ENCODE measurements at places on chromosomes 4 and X.

DNA sequence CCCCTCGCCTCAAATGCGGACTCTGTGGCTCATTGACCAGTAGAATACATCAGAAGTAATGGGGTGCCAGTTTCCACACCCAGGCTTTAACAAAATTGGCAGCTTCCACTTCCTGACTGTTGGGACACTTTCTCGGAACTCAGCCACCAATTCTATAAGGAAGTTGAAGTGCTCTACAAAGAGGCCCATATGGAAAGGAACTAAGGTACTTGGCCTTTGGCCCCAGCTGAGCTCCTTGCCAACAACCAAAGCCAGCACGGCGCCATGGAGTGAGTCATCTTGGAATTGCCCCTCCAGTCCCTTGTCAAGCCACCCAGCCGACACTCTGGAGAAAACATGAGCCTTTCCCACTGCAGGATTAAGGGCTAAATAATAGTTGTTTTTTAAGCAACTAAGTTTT, 262.2 kb upstream of the INTU start:
- peak; percentile 26 for DNase-seq

DNA sequence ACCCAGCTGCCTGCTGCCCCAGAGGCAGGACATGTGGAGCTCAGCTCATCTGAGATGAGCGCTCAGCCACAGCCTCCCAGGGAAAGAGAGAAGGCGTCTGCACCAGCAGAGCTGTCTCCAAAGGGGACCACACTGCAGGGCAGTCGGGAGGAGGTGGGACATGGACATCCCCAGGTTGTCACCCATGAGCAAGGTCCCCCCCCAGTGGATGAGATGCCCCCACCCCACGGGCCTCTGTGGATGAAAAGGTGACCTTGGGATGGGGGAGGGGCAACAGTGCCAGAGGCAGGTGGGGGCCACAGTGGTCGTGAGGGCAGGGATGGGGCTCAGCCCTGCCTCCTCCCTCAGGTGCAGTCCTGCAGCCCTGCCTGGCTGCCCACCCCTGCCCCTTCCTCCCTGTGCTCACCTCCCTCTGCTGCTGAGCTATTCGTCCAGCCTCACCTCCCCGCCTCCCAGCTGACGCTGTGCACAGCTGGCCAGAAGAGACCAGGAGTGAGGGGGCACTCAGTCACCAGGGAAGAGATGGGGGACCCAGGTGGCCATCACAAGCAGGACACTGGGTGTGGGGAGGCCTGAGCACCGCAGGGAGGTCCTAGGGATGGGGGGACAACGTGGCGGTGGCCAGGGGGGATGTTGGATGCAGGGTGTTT, 9.3 kb downstream of the NKX1-1 start:
- DNase-seq, result no peak

GRCh38 chrX:23841847-23842522, 59.0 kb downstream of the SAT1 start:
- no peak for DNase-seq

DNA sequence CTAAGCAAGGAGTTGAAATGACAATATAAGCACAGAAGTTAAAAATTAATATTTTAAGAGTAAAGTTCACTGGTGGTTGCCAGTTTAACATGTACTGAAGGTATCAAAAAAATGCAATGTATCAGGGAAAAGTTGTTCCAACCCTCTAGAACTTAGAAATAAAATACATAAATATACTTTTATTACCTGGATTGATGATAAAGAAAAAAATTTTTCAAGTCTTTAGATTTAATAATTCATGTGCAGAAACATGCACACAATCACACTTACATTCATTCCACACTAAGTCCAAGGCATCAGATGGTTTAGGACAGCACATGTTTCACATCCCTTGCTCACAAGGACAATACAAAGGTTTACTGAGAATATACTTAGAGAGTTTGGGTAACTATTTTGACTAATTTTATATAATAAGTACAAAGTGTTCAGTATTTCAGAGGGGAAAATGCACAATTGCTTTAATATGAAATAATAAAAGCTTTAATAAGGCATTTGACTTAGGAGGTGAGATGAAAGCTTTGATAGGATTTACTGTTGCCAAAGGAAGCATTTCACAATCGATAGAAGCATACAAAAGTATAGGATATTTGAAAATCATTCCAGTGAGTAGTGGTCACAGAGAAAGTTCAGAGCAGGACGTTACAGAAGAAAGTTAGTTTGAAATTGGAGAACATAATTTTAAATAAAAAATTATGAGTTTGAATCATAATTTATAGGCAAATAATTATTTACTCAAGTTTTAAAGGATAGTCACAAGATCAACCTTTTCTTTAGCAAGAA, 392 bp upstream of the UGT2A3 start:
- DNase-seq, result no peak

DNA sequence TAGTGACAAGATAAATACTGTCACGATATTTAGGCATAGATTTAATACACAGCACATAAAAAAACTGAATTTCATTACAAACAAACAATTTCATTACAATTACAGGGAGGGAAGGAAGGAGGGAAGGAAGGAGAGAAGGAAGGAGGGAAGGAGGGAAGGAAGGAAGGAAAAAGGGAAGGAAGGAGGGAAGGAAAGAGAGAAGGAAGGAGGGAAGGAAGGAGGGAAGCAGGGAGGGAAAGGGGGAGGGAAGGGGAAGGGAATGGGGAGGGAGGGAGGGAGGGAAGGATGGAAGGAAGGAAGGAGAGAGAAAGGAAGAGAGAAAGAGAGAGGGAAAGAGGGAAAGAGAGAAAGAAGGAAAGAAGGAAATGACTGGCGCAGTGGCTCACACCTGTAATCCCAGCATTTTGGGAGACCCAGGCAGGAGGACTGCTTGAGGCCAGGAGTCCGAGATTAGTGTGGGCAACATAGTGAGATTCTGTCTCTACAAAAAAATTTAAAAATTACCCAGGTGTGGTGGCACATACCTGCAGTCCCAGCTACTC, 64.6 kb downstream of the FBXW7 start:
- DNase-seq, result no peak

DNA sequence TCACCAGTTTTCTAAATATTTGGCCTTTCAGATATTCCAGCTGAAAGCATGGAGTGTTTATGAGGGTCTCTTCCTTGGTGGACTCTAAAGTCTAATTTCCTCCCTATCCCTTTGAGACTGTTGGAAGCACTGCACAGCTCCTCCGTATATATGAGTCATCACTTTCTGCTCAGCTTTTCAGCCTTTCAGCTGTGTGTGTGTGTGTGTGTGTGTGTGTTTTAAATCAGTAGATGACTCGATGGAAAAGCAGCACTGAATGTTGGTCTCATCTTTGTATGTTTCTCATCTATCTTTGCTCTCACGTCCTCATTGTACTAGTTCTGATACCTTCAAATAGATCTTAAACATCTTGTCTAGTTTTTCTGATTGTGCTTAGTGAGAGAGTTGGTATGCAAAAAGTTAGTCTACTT, 81.6 kb downstream of the ZFX start:
- DNase-seq, result no peak

DNA sequence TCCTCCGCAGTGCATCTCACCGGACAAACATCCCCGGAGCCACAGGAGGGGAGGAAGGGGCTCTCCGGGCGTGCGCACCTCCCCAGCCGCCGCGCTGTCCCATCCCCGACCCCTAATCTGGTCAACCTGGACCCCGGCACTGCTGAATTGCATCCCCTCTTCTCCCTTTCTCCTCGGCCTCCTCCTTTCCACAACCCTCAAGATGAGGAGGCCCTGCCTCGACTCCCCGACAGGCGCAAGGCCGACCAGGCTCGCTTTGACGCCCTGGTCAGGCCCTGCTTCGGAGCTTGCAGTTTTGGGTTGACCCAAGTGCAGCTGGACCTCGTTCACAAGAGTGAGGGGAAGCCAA, 2.3 kb downstream of the PDGFRA start:
- no peak for DNase-seq

DNA sequence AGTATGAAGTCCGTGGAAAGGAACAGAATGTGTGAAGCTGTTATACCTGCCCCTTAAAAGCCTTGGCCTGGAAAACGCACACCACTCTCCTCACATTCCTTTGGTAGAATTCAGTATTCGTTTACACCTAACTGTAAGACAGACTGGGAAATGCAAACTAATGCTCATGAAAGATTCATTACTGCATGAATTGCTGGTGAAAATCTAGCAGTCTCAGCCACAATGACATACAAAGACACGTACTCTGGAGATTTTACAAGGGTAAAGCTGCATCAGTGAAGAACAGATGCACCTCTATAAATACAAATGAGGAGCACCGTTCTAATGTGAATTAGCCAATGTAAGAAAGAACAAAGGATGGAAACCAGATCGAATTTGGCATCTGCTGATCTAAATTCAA, 2051.3 kb downstream of the PCDH7 start:
- no peak for DNase-seq

GRCh38 chr4:10079256-10079655, 37.3 kb downstream of the WDR1 start:
- no peak for DNase-seq

GRCh38 chr4:63898961-63899360, 510.3 kb downstream of the TECRL start:
- DNase-seq, result peak; percentile 18

DNA sequence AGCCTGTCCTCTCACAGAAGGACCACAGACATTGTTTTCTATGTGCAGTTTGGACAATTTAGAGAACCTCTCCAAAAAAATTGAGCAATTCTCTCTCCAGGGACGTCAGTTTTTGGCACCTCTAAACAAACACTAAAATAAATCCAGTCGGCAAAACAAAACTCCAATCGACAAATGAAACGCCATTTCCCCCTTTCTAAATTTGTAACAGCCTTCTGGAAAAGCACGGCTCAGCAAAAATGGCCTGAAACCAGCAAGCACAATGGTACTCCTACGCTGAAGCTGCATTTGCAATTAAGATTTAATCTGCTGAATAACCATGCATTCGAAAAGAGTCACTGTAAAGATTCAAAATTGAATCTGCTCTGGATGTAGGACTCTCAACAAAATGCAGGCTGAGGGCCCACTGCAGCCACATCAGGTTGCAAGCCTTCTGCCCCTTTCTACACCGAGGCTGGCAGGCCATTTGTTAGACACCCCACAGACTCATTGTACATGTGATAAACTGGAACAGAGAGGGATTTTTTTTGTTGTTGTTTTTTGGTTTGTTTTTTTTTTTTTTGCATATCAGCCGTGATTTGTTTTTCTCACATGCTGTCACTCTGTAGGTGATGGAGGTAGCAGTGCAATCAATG, 79.9 kb upstream of the MAP3K15 start:
- no peak for DNase-seq

DNA sequence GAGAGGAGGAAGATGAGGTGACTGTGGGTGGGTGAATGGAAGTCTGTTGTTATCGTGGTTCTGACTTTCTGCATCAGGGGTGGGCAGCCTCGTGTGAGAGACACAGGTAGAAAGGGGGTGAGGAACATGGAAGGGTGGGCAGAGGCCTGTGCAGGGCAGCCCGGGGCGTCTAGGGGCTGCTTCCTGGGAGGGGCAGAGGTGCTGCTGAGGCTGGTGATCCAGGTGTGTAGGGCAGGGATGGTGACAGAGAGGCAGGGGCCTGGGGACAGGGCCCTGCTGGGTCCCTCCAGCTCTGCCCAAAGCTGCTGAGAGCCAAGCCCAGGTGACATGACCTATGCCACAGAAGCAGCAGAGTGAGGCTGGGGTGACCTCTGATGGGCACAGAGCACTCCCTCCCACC, 89.7 kb upstream of the C4orf50 start:
- no peak for DNase-seq

GRCh38 chrX:70439016-70439415, 5.6 kb upstream of the DLG3 start:
- no peak for DNase-seq

DNA sequence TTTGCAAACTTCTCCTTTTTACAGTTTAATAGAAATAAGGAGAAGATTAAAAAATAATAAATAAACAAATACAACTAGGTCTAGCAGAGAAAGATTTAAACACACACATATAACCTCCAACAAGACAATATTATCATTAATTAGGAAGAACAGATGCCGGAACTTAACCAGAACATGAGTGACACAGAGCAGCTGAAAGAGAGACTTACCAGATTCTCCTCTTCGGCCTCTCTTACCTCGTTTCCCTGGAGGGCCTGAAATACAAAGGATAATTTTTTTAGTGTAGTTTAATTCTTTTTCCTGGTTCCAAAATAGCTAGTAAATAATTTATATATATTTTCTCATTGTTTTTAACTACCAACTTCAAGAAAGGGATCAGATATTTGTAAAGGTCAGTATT, 252.5 kb downstream of the COL25A1 start:
- no peak for DNase-seq

- DNase-seq, result no peak
Measured at GRCh38 chr4:25486171-25486570, 109.1 kb downstream of the ANAPC4 start.
